AG10803 (cell line): ENCODE measurements at places on chromosomes 2 and 18.

DNA sequence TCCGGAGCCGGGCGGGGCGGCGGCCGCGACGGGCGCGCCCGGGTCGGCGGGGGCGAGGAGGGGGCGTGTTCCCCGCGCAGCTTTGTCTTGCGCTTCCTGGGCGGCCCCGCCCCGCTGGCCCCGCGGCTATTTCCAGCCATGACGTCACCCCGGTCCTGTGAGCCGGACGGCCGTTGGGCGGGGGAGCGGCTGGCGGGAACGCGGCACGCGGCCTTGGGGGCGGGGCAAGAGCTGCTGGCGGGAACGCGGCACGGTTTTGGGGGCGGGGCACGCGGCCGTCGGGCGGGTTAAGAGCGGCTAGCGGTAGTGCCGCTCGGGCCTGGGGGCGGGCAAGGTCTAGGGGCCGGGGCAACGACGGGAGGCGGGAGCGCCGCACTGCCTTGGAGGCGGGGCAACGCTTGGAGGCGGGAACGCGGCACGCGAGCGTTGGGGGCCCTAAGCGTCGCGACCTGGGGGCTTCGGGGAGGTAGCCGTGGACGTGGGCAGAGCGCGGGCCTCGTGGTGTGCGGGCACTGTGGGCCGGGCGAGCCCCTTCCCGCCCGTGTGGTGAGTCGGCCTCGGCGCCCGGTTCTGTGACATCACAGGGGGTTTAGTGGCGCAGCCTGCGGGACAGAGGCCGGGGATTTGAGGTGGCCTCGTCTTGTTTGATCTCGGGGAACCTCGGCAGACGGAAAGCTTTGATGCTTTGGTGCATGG, 704 bp downstream of the KLF11 start:
- peak; percentile 92 for DNase-seq

DNA sequence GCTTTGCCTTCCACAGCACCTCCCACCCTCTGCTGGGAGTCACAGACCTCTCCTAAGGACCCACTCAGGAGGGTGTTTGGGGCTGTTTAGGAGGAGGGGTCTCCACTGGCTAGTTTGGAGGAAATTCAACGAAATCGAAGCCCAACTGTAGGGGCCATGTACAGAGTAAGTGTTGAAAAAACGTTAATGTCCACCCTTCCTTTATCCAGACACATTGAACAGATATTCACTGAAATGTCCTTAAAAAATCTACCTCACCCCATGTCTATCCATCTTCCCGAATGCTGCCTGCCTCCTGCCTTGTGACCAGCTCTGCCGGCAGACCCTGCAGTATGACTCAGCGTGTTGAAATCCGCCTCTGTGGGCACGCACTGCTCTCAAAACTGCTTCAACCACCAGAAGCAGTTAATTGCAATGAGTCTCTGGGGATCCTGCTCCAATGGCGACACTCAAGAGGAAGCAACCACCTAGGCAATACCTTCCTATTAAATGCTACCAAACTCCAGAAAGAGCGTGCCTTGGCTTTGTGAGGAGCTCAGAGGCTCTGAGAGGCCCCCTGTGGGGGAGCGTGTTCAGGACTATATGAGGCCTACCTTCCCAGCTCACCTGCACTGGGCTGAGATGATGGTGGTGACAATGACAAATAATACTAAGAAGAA, 61.4 kb upstream of the RTN4 start:
- DNase-seq = peak; percentile 97

GRCh38 chr2:105103481-105103880, 65.6 kb downstream of the MRPS9 start:
- no peak for DNase-seq

GRCh38 chr2:230751062-230751461, 38.4 kb downstream of the CAB39 start:
- peak; percentile 82 for DNase-seq

- DNase-seq = no peak
These were observed 47.4 kb downstream of the ARHGAP15 start for GRCh38 chr2:143176606-143177005.

DNA sequence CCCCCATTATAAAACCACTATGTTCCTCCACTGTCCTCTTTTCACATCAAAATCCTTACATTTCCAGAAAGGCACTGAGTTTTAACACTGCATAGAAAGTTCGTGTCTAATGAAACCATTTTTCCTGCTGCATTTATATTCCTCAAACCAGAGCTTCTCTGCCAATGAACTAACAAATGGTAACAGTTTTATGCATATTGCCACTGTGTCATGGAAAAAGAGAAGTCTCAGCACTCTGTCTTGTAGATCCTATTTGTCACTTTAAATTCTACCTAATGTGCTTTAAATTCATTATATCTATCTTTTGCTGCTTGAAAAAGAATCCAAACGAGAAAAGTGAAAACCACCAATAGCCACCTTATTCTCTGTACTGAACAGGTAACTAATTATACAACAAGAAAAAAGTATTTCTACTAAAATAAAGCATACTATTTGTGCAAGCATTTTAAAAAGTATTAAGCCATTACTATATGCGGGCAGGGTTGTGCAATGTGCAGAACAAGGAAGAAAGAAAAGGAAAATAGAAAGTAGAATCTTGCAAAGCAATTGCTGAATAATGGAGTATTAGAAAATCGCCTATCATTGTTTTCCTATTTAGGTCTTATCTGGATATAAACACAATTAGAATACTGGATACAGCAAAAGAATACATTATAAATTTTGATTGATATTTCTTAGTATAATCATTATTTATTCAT, 328.9 kb downstream of the ZEB2 start:
- DNase-seq = no peak

DNA sequence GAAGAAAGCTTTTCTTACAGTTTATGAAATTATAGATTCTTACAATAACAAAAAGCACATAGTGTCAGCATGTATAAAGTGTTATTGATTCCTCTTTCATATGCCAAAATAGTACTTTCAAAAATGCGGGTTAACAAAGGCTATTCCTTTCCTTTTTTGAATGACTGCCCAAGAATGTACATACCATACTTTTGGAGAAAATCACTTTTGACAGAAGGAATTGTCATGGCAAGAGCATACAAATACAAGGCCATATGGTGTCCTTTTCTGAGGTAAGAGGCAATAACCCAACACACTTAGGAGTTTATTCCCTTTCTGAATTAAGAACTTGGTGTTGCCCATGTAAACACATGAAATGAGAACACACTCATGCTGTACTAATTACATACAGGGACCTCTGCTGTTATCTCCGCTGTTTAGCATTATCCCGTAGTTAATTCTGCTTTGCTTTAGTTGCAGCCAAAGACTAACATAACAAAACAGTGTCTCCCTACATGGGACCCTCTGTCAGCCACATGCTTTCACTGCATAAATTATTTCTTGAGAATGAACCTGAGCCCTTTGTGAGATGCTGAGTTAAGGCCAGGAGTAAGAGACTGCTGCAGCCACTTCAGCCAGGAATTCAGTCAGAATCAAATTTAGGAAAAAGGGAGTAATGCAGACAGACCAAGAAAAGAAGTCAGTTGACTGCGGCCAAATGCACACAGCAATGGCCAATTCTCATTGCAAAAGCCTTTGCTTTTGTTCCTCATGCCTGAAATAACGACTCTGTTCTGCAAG, 67.0 kb downstream of the CDH2 start:
- DNase-seq = peak; percentile 67

DNA sequence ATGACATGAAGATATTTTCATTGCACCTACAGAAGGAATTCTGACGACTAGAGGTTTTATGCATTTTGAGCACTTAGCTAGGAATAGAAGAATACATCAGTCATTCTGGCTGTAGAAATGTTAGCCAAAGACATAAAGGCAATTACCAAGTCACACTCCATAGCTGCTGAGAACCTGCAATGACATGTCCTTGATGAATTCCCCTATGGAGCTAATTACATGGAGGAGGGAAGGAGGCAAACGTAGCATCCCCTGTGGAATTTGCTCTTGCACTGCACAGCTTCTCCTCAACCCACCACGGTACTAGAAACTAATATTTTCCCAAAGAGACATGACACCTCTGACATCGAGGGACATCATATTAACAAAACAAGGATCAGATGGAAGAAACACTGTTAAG, 174.0 kb upstream of the SESTD1 start:
- no peak for DNase-seq

- DNase-seq = peak; percentile 9
These were observed 106.7 kb downstream of the DTNB start for GRCh38 chr2:25566694-25567093.

DNA sequence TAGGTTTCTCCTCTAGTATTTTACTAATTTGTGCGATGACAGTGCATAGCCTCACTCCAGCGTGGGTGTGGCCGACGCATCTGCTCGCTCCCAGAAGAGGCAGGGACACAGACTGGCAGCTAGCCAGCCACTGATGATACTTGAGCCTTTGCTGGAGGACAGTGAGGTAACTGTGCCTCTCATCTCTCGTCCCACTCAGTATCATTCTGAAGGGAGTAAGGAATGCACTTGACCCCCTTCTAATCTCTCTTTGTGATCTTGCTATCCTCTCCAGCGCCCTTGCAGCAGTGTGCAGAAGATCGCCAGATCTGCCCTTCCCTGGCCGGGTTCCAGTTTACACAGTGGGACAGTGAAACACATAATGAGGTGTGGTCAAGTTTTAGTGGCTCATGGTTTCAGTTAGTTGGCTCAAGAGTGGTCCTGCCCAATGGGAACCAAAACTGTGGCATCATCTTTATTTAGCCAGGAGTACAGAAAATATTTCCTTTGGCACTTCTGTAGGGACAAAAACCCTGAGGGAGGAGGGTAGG, 17.5 kb downstream of the NCAPH start:
- peak; percentile 74 for DNase-seq

GRCh38 chr2:506451-506850, 170.8 kb downstream of the TMEM18 start:
- DNase-seq = no peak

DNA sequence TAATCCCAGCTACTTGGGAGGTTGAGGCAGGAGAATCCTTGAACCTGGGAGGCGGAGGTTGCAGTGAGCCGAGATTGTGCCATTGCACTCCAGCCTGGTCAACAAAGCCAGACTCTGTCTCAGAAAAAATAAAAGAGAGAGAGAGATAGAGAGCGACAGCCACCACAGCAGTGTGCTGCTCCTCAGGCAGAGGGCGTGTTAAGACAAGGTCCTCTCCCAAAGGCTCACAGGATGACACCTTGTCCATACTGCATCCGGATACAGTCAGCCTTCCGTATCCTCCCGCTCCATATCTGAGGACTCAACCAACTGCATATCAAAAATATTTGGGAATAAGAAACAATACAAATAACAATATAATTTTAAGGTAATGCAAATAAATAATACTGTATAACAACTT, 20.1 kb downstream of the ARL4C start:
- DNase-seq = no peak

GRCh38 chr2:16622399-16622968, 43.1 kb downstream of the CYRIA start:
- DNase-seq = no peak

- no peak for DNase-seq
These were observed 116.6 kb upstream of the NOSTRIN start for GRCh38 chr2:168685600-168686451.

DNA sequence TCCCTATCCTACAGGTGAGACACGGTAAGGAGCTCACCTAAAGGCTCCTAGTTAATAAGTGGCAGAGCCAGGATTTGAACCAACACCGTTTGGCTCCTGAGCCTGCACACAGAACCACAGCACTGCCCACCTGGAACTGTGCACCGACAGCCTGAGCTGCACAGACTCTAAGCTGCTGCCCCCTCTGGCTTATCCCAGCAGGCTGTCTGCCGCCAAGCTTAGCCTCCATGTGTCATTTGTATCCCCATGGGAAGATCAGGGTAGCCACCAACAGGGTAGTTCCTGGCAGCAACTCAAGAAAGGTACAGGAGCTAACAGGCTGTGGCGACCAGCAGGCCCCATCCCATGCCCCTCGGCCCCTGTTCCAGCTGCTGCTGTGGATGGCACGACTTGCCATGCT, 135.7 kb downstream of the LRRC30 start:
- no peak for DNase-seq

DNA sequence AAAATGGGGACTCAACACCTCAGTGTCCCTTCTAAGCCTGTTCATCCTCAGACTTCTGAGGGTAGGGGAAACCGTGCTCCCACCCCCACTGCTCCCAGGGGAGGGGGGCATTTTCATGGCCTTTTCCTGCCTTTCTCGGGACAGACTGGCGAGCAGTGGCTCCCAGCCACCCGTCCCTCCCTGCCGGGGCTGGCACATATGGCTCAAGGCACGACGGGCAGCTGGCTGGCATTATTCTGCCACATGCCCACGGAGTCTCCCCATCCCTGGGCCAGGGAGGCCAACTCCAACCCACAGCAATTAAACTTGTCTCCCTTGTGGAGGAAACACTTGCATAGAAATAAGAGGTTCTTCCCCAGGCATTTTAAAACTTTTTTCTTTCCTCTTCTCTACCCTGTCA, 148.5 kb upstream of the CBLN2 start:
- DNase-seq = no peak

- DNase-seq = no peak
These were observed 8.1 kb downstream of the CYBRD1 start for GRCh38 chr2:171530378-171530777.

DNA sequence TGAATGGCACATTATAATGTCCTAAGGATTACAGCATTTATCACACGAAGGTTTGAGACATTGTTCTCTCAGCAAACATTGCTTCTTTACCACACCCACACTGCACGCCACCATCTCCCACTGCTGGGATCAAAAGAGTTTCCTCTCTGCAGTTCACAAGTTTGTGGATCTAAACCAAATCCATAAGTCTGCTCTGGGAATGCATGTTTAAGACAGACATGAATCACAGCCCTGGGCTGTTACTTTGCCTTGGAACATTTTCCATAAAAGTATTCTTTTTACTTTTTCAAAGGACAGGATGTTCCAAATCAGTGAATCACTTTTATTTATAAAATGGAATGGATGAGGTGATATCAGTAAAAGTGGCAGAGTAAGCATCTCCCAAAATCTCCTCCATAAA, 36.1 kb downstream of the STPG4 start:
- DNase-seq = peak; percentile 71

- no peak for DNase-seq
These were observed 1.0 kb downstream of the PLEK start for GRCh38 chr2:68366083-68366560.

DNA sequence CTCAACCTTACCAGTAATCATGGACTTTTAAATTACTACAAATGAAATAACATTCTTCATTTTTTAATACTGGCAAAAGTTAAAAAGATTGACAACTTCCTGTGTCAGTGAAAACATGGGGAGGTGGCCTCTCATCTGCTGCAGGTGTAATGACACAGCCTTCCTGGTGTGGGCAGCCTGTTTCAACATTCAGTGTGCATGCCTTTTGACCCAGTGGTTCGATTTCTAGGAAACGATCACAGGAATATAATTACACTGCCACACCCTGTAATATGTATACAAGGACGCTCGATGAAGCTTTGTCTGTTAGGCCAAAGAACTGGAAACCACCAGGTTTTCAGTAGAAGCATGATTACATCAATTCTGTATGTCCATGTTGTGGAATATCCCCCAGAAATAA, 68.7 kb downstream of the MTHFD2 start:
- DNase-seq = no peak

- peak; percentile 94 for DNase-seq
These were observed 20.0 kb upstream of the CAVIN2 start for GRCh38 chr2:191866675-191867506.
